Hepatocyte (in vitro differentiated cells): ENCODE measurements at places on chromosomes 1 and 21. TPM values are rescaled to one million over a fixed set of nuclear protein-coding genes. Genes with fewer than 3 reads are reported as not detected.
A peak's percentile ranks its signal among the peaks of the same experiment; 100 is the strongest.

- peaks cover 5% of the 10 kb centered on the region for H3K4me1 ChIP-seq
- DNase-seq, result no peak
- H3K4me3 ChIP-seq, result no peak overlapping the region
- H3K36me3 ChIP-seq, result no peaks in the 10 kb centered on the region
- no peaks in the 10 kb centered on the region for H3K27me3 ChIP-seq
- no peak overlapping the region for H3K27ac ChIP-seq
Measured at GRCh38 chr1:247107694-247108093, 3.5 kb upstream of the ZNF669 start.

GRCh38 chr21:18840239-18840638 lies 436.7 kb upstream of the TMPRSS15 start:
- no peaks in the 10 kb centered on the region for H3K4me1 ChIP-seq
- no peaks in the 10 kb centered on the region for H3K27me3 ChIP-seq
- H3K27ac ChIP-seq, result no peak overlapping the region
- H3K4me3 ChIP-seq, result no peak overlapping the region

The DYRK3 gene
- total RNA-seq, result 4.6 and 6.2 TPM in 2 replicates

DNA sequence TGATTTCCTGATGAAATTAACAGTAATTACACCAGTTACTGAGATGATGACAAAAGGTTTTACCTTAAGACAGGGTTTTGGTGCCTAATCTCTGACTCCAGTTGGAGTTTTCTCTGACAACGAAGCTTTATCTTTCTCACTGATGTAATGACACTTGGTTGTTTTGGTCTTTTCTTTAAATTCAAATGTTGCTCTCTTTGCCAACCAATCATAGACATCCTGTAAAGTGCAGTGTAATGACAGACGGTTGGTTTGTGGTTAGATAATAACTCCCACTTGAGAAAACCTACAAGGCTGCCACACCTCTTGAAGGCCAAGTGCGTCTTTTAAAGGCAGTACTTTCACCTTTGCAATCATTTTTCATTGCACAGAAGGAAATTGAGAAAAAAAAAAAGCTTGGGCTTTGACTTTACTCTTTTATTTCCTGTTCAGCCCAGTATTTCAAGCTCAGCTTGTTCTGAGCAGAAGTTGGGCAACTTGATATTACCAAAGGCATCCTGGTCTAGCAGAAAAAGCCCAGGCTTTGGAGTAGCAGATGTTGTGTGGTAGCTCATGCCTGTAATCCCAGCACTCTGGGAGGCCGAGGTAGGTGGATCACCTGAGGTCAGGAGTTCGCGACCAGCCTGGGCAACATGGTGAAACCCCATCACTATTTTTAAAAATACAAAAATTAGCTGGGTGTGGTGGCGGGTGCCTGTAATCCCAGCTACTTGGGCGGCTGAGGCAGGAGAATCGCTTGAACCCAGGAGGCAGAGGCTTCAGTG lies 14.9 kb downstream of the PDIK1L start:
- peaks cover 3% of the 10 kb centered on the region for H3K4me1 ChIP-seq
- no peak overlapping the region for H3K4me3 ChIP-seq
- peak overlapping the region; percentile 64 for H3K27ac ChIP-seq
- H3K27me3 ChIP-seq, result no peaks in the 10 kb centered on the region
- H3K36me3 ChIP-seq, result no peaks in the 10 kb centered on the region
- DNase-seq, result peak; percentile 50

DNA sequence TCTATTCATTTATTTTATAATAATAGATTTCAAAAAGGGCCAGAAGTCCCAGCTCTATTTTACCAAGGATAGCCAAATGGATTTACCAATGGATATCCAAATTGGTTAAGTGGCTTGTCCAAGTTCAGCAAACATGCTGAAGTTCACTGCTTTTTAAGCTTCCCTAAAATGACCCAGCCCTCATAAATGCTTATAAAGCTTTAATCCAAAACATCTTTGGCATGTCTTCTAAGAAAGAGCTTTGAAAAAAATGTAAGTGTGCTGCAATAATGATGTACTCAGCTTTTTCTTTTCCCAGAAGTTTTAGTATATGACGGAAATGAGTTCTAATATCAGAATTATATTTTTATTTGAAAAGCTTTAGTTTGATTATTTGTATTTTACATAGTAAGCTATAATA lies 451.5 kb upstream of the ADAMTS5 start:
- H3K4me3 ChIP-seq, result no peak overlapping the region
- no peaks in the 10 kb centered on the region for H3K4me1 ChIP-seq
- no peak overlapping the region for H3K27ac ChIP-seq
- no peaks in the 10 kb centered on the region for H3K36me3 ChIP-seq

DNA sequence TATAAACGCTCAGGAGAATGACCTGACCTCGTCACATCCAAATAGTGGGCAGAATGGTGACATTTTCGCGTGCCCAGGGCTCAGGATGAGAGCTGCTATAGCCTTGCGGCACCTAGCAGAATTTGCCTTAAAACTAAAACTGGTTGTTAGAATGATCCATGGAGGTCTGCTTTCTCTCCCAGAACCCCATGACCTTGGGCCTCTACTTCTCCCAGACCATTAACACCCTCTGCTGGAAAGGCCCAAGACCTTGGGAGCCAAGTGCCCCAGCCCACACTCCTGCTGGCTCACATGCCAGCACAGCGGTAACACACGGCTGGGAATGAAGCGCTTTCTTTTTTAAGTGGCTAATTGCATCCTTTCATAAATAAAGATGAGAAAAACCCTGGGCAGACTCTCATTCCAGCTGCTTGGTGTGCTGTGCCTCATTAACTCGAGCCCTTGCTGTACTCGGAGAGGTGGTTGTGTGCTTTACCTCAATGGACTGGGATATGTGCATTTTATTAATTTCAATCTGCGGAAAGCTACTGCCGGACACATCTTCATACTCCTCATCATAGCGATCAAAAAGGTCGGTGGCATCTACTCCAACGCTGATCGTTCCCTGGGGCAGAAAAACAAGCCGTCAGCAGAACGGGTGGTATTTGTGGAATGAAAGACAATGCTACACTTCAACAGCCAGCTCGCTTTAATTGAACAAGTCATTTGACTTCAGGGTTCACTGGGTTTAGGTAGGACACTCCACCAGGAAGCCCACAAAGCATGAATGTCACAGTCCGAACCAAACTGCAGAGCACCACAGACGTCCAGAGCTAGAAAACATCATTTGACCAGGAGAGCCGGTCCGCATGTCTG lies 29.0 kb downstream of the THAP3 start:
- peaks cover 2% of the 10 kb centered on the region for H3K4me1 ChIP-seq
- H3K27ac ChIP-seq, result no peak overlapping the region
- H3K4me3 ChIP-seq, result no peak overlapping the region
- H3K27me3 ChIP-seq, result no peaks in the 10 kb centered on the region
- no peak for DNase-seq

The ZP4 gene
- 0.17 TPM in 1 of 2 replicates, not detected in the other for total RNA-seq

The PTGFR gene
- total RNA-seq, result 4.8 and 5.3 TPM in 2 replicates

DNA sequence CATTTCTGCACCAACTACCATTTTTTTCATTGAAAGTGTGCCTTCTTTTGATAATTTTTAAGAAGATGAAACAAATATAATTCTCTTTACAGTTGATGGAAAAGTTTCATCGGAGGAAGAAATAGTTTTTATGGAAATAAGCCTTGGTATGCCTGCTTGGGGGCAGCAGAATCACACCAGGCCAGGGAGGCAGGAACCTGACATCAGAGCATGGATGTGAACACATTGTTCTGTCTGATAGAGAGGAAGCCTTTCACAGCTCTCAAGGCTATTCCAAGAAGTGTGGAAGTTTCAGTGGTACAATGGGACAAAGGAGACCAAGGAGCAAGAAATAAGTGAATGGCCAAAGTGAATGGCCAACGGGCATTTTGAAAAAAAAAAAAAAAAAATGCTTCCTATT lies 162.2 kb upstream of the KCNK2 start:
- no peak for DNase-seq
- no peaks in the 10 kb centered on the region for H3K4me1 ChIP-seq
- no peaks in the 10 kb centered on the region for H3K27me3 ChIP-seq
- H3K36me3 ChIP-seq, result no peaks in the 10 kb centered on the region
- no peak overlapping the region for H3K4me3 ChIP-seq
- no peak overlapping the region for H3K27ac ChIP-seq

The SH2D1B gene
- total RNA-seq, result not detected in 2 replicates

The NID1 gene
- 57.3 and 72.8 TPM in 2 replicates for total RNA-seq

The ZNF695 gene
- 1.5 TPM in 2 replicates for total RNA-seq

The PDZK1IP1 gene
- total RNA-seq, result 0.37 TPM in 1 of 2 replicates, not detected in the other

- H3K4me1 ChIP-seq, result no peaks in the 10 kb centered on the region
- DNase-seq, result no peak
- no peaks in the 10 kb centered on the region for H3K27me3 ChIP-seq
- no peak overlapping the region for H3K27ac ChIP-seq
- no peak overlapping the region for H3K4me3 ChIP-seq
Measured at GRCh38 chr1:180954005-180954800, 41.5 kb downstream of the KIAA1614 start.

GRCh38 chr1:38336961-38337360 lies 290.4 kb upstream of the POU3F1 start:
- peaks cover 17% of the 10 kb centered on the region for H3K27me3 ChIP-seq
- no peak overlapping the region for H3K27ac ChIP-seq
- H3K4me3 ChIP-seq, result no peak overlapping the region
- no peak for DNase-seq

DNA sequence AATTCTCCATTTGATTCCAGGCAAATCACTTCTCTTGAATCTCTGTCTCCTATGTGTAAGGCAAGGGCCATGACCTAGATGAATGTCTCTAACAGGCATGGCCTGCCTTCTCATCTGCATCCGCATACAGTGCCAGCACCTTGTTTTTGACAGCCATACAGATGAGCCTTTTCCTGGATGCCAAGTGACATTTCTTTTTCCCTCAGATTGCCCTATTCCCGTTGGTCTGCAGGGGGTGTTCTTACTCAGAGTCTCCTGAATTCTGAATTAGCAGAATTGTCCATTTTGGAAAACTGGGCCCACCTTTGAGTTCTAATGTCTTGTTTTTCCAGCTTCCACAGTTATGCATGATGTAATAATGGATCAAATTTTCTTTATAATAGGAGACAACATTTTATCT lies 88.0 kb upstream of the ADAR start:
- no peak overlapping the region for H3K27ac ChIP-seq
- H3K4me3 ChIP-seq, result no peak overlapping the region

The ERG gene
- 4.7 and 5.1 TPM in 2 replicates for total RNA-seq

The UBE2J2 gene
- 31.3 and 31.7 TPM in 2 replicates for total RNA-seq

GRCh38 chr1:219090607-219091006 lies 83.1 kb upstream of the LYPLAL1 start:
- DNase-seq, result no peak
- H3K27ac ChIP-seq, result no peak overlapping the region
- no peaks in the 10 kb centered on the region for H3K27me3 ChIP-seq
- H3K4me3 ChIP-seq, result no peak overlapping the region

The MARK1 gene
- 5.7 and 7.1 TPM in 2 replicates for total RNA-seq

DNA sequence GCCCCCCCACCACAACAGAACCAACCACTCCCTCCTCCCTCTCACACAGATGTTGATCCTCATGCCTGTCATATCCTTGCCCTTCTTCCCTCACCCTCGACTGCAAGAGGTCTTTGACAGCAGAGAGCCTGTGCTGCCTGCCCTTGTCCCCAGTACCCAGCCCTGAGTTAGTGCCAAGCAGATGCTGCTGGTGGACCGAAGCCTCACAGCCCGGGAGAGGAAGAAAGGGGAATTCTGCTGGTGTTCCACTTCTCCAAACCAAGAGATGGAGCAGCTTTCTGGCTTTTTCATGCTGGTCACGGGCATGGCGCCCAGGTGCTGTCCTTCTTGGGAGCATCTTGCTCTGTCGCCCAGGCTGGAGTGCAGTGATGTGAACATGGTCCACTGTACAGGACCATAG lies 69.1 kb downstream of the SLC66A1 start:
- H3K4me1 ChIP-seq, result peaks cover 27% of the 10 kb centered on the region
- H3K27ac ChIP-seq, result no peak overlapping the region
- H3K36me3 ChIP-seq, result no peaks in the 10 kb centered on the region
- no peak for DNase-seq

DNA sequence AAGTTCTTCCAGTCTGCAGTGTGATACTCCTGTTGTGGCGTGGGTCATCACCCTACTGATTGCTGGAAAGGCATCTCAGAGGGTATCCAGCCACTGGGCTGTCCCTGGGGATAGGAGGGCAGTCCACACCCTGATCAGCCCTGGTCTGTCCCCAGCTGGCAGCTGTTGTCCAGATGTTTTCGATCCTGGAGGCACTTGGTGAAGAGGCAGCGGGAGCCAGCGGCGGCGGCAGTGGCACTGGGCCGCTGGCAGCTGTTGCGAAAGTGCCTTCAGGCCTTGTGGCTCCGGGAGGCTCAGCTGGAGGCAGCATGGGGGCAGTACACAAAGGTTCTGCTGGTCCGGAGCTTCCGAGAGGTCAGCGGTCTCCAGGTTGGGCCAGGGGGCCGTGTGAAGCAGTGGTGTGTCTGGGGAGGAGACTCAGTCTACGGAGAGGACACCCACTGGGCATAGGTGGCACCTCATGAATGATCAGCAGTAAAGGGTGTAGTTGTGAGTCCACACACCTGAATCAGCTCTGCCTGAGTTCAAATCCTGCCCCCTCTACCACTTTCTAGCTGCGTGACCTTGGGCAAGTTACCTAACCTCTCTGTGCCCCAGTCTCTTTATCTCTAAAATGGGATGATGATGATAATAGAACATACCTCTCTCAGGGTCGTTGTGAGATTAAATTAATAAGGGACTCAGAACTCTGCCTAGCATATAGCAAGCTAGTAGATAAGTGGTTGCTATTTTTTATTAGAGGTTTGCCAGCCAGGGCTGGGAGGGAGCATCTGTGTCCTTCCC lies 6.1 kb downstream of the C1orf167 start:
- H3K4me3 ChIP-seq, result no peak overlapping the region
- peak; percentile 2 for DNase-seq
- no peaks in the 10 kb centered on the region for H3K27me3 ChIP-seq
- no peak overlapping the region for H3K27ac ChIP-seq

GRCh38 chr1:192549937-192550336 lies 25.6 kb upstream of the RGS1 start:
- no peak for DNase-seq
- H3K27me3 ChIP-seq, result no peaks in the 10 kb centered on the region
- no peaks in the 10 kb centered on the region for H3K4me1 ChIP-seq
- no peak overlapping the region for H3K4me3 ChIP-seq
- no peak overlapping the region for H3K27ac ChIP-seq

DNA sequence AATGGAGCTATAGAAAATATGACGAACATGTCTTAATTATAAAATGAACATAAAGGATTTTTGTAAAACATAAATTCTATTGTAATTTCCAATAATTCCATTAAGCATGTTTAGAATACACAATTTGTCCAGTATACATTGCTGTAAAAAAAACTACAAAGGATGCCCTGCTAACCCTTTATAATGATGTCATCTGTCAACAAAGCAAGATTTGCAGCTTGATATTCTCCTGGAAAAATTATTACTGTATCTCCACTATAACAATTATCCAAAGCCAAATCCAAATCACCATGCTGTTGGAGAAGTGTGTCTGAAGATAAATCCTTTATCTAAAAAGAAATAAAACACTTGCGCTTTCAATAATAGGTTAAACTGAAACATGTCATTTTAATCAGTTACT lies 47.6 kb downstream of the SHCBP1L start:
- no peaks in the 10 kb centered on the region for H3K27me3 ChIP-seq
- DNase-seq, result no peak
- no peaks in the 10 kb centered on the region for H3K4me1 ChIP-seq
- no peak overlapping the region for H3K27ac ChIP-seq

DNA sequence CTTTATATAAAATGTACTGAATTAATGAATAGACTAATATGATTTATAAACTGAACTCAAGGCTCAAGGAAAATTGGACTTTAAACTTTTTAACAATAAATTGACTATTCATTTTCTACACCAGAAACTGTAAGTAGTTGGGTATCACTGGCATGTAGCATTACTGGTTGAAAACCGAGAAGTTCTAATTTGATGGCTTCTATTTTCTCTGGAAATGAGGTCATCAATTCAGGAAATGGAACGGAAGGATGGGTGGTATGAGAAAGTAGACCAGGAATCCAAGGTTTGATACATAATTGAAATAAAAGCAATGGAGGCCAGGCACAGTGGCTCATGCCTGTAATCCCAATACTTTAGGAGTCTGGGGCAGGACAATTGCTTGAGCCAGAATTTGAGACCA lies 50.4 kb downstream of the RERE start:
- no peak overlapping the region for H3K4me3 ChIP-seq
- peaks cover 3% of the 10 kb centered on the region for H3K4me1 ChIP-seq
- no peak overlapping the region for H3K27ac ChIP-seq
- H3K36me3 ChIP-seq, result no peaks in the 10 kb centered on the region
